T-helper 1 cell (primary cell): ENCODE measurements at places on chromosomes 12 and 14.

- no peak for DNase-seq
Observed at GRCh38 chr12:31629756-31630732, 29.4 kb upstream of the ETFBKMT start.

- no peak for DNase-seq
Observed at GRCh38 chr12:114911196-114911595, 227.2 kb upstream of the TBX3 start.

- DNase-seq: no peak
Observed at GRCh38 chr12:29306682-29307081, 74.3 kb downstream of the ERGIC2 start.

DNA sequence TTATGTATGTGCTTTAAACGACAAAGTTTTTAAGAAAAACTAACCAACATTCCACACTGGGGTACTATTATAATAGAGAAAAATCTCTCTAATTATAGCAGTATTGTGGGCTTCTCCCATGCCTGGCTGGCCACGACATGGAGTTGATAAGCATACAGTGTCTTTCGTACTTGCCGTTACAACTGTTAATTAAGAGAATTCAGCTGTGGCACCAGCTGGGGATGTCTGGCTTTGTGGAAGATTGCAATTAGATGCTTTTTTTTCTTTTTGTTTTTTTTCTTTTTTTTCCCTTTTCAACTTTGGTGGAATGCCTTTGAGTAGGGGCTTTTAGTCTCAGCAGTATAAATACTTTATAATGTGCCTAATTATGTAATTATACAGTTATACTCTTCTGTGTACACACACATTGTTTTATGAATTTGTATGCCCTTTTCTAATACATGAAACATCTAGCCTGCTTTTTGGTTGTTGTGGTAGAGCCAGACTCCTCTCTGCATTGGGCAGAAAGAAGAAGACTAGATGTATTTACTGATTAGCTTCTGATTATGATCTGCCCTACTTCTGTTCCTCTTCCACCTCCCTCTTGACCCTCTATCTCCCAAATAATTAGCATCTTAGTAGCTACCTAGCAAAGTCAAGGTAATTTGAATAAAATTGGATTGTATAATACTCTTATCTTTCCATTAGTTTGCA is 76.4 kb downstream of the SUSD6 start:
- DNase-seq: no peak

DNA sequence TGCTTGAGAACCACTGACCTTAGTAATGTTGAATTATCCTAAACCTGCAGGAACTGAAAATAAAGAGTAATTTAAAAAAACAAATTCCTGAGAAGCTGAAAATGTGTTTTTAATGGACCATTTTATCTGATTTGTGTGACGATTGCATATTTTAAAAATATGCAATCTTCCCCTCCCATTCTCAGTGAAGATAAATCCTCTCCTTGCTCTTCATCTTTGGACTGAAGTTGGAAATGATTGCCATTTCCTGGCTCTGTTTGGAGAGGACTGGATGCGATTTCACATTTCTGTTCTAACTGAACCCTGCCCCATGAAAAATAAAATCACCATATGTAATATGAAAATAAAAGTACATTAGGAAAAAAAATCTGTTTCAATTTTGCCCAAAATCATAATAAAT is 216.3 kb downstream of the SLC6A15 start:
- DNase-seq: no peak

GRCh38 chr14:31124197-31124596 is 83.4 kb downstream of the HECTD1 start:
- DNase-seq: no peak

- DNase-seq: no peak
Observed at GRCh38 chr14:105745433-105746123, 219.2 kb downstream of the TMEM121 start.

DNA sequence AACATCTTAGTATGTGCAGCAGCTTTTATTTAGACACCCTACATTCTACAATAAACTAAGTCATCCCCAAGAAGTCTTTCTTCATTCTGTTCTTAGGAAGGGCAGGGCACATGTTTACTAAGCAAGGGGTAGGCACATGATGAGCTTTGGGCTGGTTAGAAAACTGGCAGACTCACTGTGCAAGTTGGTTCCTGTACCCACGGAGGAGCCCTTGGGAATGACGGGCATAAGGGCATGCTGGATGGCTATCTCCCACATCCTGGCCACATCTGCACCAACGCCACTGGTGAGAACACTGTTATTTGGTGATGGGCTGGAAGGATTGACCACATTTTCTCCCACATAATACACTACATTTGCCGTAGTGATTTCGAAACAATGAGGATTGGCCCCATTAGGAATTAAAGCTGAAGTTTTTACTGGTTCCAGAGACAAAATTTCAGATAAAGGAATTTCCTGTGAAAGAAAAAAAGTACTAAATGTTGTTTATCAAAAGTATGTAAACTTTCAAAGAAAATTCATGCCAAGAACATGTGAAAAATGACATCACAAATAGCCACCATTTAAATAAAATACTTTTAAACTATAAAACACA is 297.0 kb downstream of the PRKD1 start:
- DNase-seq: no peak

GRCh38 chr12:104649921-104650320 is 193.2 kb downstream of the CHST11 start:
- no peak for DNase-seq

DNA sequence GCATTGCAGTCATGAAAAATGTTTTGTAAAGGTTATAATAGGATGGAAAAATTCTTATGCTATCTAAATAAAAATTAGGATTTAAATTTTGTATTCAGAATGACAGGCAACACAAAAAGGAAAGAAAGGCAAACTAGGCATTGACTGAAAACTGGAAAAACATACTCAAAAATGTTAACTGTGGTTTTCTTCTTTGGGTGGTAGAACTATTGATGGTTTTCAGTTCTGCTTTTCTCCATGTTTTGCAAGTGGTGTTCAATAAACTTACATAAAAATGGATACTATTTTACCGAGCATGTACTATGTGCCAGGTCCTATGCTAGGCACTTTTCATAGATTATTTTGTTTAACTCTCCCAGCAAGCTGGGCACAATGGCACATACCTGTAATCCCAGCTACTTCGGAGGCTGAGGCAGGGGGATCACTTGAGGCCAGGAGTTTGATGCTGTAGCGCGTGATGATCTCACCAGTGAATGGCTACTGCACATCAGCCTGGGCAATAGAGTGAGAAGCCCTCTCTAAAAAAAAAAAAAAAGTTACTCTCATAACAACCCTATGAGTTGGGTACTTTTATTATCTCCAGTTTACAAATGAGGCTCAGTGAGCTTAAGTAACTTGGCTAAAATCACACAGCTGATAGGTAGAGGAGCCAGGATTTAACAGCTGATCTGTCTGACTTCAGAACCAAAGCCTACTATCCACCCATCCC is 26.3 kb upstream of the TCP11L2 start:
- DNase-seq: no peak

- DNase-seq: no peak
Observed at GRCh38 chr14:32258336-32258993, 55.4 kb upstream of the RNU6-8 start.

GRCh38 chr14:64060648-64061096 is 207.9 kb downstream of the SYNE2 start:
- DNase-seq: no peak

DNA sequence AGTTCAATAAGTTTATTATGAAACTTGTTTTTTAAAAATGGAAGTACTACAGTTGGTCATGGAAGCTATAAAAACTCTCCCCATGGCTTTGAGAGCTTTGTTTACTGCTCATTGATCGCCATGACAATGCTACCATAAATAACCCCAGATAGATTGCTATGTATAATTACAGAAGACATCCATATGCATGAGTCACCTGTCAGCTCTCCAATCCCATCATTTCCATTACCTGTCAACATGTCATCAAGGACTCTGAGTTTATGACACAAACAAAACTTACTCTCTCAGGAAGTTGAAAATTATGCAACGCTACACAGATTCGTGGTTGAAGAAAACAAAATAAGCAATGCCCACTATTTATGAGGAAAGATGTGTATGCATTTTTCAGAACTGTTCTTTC is 144.4 kb downstream of the SEC23A start:
- no peak for DNase-seq

GRCh38 chr14:81562818-81563217 is 29.2 kb upstream of the SEL1L start:
- DNase-seq: no peak

GRCh38 chr12:75000120-75000519 is 209.5 kb downstream of the KCNC2 start:
- no peak for DNase-seq

- no peak for DNase-seq
Observed at GRCh38 chr14:94176808-94177207, 2.7 kb downstream of the PPP4R4 start.

- DNase-seq: no peak
Observed at GRCh38 chr12:92047393-92047826, 98.2 kb downstream of the BTG1 start.

- no peak for DNase-seq
Observed at GRCh38 chr12:111094157-111095010, 174.0 kb upstream of the MYL2 start.

DNA sequence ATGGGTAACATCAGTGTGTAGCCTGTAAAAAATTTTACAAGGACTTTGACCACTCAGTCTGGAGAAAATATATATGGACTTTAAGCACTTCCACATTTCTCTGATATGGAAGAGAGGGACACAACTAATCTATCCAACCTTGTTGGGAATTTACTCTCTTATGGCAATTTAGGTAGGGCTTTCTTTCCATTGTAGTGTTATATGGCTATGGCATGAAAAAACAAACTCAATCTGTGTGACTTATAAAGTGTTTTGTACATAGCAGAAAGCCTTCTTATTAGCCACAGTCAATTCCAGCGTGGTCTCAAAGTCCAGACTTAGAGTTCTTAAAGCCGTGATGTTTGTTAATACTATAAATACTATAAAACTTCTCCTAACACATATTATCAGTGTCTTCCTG is 98.3 kb downstream of the NOVA1 start:
- DNase-seq: no peak

DNA sequence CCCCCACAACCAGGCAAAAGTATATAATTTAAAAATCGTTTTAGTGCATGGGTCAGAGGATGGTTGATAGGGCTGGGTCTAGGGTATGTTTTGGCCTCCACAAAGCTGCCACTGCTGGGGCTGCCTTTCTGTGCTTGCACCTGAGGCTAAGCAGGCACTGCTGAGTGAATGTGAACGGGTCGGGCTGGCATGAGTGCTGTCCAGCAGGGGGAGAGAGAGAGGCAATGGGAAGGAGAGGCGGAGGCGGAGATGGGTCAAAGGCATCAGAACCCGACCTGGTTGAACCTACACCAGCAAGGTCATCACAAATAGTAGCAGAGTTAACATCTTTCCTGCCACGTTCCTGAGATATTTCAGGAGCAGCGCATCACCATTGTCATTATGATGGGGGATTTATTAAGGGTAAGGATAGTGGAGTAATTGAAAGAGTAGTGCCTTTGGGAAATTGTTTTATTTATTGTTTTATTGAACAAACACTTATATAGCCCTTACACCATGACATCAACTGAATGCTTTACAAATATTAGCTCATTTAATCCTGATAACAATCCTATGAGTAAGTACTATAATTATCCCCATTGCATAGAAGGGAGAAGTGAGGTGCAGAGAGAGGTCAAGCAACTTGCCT is 5.8 kb upstream of the NRXN3 start:
- DNase-seq: peak; percentile 2

GRCh38 chr12:69927164-69927563 is 102.1 kb downstream of the MYRFL start:
- DNase-seq: no peak

DNA sequence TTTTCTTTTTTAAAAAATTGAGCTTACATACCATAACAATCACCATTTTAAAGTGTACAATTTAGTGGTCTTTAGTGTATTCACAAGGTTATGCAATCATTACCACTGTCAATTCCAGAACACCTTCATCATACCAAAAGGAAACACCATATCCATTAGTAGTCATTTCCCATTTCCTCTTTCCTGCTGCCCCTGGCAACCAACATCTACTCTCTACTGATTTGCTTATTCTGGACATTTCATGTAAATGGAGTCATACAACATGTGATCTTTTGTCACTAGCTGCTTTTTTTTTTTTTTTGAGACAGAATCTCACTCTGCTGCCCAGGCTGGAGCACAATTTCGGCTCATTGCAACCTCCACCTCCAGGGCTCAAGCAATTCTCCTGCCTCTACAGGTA is 66.8 kb upstream of the CFL2 start:
- DNase-seq: no peak

- DNase-seq: no peak
Observed at GRCh38 chr12:109493090-109493489, 15.7 kb downstream of the UBE3B start.

GRCh38 chr14:66442953-66443571 is 43.1 kb upstream of the CCDC196 start:
- DNase-seq: no peak

DNA sequence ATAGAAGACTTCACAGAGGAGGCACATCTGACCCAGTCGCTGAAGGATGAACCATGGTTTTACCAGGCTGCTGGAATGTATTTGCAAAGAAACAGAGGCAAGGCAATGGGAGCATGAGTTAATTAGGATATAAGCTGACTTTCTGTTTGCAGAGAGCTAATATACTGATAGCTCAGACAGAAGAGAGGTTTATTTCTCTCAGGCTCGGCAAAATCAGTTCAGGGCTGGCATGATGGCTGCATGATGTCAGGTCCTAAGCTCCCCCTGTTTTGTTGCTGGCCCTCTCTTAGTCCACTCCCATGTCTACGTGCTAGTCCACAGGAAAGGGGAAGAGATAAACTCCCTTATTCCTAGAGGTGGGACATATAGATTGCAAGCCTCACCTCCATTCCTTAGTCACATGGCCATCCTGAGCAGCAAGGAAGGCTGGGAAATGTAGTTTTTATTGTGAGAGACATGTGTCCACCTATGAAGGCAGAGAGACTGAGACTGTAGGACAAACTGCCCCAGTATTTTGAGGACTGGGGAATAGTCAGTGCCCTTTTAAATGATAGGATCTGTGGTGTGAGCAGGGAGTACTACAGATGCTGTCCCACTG is 224.5 kb downstream of the VRK1 start:
- DNase-seq: no peak

- DNase-seq: peak; percentile 22
Observed at GRCh38 chr12:109518820-109519665, 41.6 kb downstream of the UBE3B start.
